Activated T-cell treated with anti-CD3 and anti-CD28 coated beads, Interleukin-2, amount 50 U/mL, for 72 hours (primary cell): ENCODE measurements at places on chromosomes 3 and 15. TPM values are rescaled to one million over a fixed set of nuclear protein-coding genes. Genes with fewer than 3 reads are reported as not detected.

The PROS1 gene
- 0.46 TPM for total RNA-seq

- DNase-seq = no peak
These were observed 123.6 kb upstream of the GALNT15 start for GRCh38 chr3:16050641-16051467.

DNA sequence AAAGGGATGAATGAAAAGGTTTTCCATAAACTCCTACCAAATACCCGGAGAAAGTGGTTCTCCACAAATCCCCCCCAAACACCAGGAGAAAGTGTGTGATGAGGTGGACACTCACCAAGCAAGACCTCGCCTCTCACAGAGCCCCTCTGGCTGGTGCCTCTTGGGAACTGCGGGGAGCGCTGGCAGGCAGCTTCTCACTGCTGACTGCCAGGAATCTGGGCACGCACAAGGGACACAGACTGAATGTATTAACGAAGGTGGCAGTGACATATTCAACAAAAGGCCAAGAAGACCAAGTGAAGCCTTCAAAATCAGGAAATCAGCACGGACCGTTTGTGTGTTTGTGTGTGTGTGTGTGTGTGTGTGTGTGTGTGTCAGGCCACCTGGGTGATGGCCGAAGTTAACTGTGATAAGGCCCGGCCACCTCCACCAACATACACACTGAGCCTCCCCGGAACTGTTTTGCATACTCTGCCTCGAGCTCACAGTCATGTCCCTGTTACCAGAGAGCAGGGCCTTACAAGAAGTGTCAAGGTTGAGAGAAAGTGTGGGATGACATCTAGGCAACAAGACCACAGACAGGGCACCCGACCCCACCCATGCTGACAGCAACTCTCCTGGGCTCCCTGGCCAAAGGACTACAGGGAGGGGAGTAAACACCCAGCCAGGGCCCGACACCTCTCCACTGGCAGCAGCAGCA is 18.0 kb downstream of the ATP10A start:
- no peak for DNase-seq

The DOCK3 gene
- 9.7 TPM for total RNA-seq

GRCh38 chr15:48049736-48050135 is 71.1 kb upstream of the SLC24A5 start:
- DNase-seq = no peak

- DNase-seq = no peak
These were observed 62.8 kb downstream of the MDFIC2 start for GRCh38 chr3:70249509-70250160.

GRCh38 chr3:31081018-31081662 is 186.7 kb upstream of the GADL1 start:
- DNase-seq = no peak

DNA sequence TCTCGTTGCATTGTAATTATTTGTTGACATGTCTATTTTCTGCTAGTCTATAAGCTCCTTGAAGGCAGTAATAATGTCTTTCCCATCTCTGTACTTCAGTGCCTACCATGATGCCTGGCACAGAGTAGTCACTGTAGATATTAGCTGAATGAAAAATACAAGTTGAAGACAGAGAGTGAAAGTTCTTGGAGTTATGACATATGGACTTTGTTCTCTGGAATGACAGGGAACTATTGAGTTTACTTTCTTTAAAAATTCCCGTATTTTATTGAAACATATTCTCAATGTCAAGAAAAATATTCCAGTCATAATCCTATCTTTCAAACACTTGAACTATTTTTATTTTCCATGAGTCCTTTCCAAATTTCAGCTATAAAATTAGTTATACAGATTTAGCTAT is 3.0 kb downstream of the BLM start:
- DNase-seq = no peak

GRCh38 chr3:122719273-122719921 is 38.8 kb downstream of the PARP14 start:
- DNase-seq = no peak

DNA sequence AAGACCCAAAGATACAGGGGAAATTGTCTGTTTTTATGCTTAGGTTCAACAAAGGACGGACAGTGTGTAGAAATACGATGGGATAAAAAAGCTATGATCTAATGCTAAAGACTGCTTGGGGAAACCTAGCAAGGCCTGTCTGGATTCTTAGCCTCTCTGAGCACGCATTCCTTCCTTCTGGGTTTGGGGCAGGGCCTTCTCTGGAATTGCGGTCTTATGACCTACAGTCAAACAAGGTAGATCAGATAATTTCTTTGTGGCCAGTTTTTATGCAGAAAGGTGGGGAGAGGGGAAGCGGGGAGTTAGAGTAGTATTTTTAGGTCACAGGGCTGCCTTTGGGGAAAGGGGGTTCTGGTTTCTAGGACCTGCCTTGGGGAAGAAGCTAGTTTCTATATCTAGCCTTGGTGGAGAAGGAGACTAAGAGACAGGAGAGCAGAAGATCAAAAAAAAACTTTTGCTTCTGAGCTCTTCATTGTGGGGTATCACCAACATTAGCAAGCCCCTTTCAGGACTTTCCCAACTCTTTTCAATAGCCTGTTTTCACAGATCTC is 39.1 kb upstream of the LIPC start:
- no peak for DNase-seq

DNA sequence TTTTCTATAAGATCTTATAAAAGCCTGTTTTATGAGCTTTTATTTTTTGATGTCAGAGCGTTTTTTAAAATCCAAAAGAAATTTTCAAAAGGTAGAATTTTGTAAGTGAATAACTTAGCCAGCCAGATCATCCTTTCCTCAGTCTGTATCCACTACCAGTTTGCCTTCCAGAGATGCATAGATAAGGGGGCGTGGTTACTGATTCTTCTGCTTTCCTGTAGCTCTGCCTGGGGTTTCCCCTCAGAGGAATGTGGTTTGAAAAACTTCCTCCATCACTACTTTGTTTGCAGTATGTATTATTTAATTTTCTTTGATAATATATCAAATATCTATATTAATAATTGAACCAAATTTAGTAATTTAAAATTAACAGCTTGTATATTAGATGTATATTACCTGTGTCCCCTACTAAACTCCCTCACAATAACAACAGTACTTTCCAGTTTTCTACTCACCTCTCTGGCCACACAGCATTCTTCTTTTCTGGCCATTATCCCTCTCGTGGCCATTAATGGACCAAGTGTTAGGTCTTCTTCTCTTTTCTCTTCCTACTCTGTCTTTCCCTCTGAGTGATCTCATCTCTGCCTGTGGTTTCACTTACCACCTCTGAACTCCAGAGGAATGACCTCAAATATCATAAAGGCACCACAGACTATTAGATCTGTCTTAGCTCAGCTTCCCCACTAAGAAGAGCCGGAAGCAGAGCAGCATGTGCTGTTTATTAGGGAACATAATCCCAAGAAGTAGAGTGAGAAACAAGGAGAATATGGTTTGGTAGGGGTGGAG is 239.7 kb downstream of the UBE2E2 start:
- DNase-seq = no peak

The LYZL4 gene
- total RNA-seq = not detected

The CDC25A gene
- 27.8 TPM for total RNA-seq

DNA sequence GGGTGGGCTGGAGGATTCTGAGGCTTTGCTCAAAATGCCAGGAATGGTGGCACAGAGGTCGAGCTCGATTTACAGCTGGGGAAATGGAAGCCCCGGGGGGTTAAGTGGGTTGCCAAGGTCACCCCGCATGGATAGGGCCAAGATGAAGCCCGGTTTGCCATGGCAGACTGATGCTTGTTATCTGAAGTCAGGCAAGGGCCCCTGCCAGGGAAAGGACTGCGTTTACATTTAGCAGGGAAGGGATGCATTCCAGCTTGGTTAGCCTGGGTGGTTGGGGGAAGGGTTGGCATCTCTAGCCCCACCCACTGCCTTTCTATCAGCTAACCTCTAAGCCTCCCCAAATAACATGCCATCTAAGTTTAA is 79.0 kb downstream of the RPLP1 start:
- DNase-seq = no peak

The LARP6 gene
- total RNA-seq = not detected
